NCI-H526 (cell line): ENCODE measurements at places on chromosomes 7 and 10.

GRCh38 chr10:88926566-88927415 is 25.8 kb downstream of the ACTA2 start:
- no peak for DNase-seq

DNA sequence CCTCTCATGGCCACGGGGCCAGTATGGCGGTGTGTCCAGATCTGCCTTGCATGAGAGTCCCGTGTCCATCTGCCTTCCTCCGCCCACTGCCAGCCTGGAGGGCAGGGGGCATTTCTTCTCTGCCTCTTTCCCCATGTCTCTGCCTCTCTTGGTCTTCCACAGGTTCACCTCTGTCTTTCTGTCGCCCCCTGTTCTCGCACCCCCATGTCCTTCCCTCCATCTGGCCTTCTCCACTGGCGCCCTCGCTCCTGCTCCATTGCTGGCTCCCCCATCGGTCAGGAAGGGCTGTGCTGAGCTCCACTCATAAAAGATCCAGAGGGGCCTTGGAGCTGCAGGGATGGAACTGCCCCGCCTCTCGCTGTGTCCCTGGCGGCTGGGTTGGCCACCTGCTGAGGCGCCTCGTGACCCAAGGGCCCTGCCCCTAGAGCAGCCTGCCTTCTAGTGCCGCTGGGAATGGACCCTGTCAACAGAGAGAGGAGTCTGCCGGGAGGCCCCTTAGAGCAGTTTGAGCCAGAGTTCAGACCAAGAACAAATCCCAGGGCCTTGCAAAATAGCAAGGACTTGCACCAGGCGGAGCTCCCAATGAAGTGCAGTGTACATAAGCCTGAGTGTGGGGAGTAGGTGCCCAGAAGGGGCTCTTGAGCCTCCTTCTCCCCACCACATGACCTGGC is 42.0 kb downstream of the GOLGA7B start:
- DNase-seq, result no peak

- DNase-seq, result no peak
Observed at GRCh38 chr10:133396035-133396624, 2.2 kb downstream of the MTG1 start.

GRCh38 chr10:76548716-76549115 is 1088.9 kb downstream of the KCNMA1 start:
- no peak for DNase-seq

DNA sequence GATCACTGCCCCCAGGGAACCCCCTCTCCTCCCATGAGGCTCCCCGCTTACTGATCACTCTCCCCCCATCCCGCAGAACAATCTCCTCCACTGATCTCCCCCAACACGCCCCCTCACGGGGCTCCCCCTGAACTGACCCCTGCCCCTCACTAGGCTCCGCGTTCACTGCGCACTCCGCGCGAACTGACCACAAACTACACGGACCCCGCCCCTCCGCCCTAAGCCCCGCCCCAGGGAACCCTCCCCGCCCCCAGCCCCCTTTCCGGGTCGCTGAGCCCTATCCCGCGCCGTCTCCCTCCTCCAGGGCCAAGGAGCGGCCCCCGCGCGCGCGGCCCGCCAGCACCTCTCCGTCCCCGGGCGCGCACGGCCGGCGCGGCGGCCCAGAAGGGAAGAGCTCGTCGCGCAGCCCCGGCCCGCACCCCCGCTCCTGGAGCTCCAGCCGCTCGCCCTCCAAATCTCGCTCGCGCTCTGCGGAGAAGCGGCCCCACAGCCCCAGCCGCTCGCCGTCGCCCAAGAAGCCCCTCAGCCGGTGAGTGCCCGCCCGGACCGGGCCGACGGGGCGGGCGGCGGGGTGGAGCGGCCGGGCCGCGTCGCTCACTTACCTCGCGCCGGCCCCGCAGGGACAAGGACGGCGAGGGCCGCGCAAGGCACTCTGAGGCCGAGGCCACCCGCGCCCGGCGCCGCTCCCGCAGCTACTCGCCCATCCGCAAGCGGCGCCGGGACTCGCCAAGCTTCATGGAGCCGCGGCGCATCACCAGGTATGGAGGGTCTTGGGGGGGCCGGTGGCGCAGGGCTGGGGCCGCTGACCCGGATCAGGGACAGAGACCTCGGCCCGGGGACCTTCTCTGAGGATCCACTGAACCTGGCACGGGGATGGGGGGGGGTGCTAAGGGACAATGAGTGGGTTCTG is 19.9 kb upstream of the HSPB1 start:
- peak; percentile 74 for DNase-seq

- DNase-seq, result no peak
Observed at GRCh38 chr10:32982911-32983909, 25.2 kb upstream of the ITGB1 start.
